ENCODE measurements at places on chromosomes 6 and 20.

DNA sequence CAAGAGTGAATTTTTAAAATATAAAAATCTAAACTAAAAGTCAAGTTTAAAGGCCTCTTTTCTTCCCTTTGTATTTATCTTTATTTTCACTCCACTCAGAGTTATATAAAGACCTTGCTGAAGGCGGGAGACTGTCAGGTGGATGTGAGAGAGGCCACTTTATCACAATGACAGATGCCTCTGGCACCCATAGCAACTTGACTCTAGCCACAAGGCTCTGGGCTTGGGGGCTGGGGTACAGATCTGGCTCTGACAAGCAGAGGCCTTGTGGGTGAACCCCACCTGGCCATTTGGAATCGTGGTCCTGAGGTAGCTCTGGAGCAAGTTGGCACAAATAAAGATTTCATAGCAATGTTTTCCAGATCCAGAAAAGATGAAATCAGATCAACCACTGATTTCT is 417.2 kb downstream of the RFPL4B start:
- no peak for DNase-seq

GRCh38 chr6:74671558-74672025 is 534.3 kb downstream of the COL12A1 start:
- peak; percentile 78 for DNase-seq

DNA sequence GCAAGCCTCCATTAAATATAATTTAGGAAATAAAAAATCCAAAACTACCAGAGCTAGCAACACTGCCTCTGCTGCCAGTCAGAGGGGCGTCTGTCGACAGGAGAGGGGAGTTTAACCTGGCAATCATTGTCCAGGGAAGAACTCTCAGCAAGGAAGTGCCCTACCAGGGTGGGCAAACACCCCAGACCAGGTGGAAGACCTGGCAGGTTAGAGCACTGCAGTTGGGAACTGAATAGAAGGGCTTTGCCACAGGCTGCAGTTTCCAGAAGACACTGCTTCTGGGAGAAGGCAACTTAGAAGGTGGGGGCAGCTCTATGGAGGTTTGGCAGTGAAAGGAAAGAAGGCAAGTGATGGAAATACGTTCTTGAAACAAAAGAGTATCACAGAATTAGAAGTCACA is 11.5 kb downstream of the NAPB start:
- no peak for DNase-seq

GRCh38 chr6:108796875-108797274 is 51.3 kb upstream of the ARMC2 start:
- DNase-seq, result no peak

DNA sequence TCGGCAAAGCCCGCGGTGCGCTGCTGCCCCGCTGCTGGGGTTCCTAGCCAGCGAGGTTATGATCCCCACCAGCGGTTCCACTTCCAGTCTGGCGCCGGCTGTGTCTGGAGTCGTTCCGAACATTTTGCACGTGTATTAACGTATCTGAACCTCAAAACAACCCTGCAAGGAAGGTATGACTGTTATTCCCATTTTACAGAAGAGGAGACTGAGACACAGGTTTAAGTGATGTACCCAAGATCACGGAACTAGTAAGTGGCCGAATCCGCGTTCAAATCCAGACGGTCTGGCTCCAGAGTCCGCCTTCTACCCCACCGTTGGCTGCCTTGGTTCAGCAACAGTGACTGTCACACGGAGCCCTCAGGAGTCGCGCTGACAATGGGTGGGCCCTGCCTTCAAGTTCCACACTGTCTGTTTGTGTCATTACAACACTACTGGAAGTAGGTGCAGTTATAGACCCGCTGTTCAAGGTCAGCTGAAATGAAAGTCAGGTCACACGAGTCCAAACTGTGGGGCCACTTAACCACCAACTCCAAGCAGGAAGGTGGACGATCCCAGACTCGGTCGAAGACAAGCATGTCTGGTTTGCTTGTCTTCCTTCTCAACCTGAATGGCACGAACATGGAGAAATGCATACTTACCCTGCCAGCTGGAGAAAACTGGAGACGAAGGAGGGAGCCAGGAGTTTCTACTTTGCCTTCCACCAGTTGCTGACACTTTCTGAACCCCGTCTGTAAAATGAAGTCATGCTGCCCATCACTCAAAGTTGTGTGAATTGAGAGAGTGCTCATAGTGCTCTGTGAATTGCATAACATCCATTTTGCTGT is 803 bp upstream of the SRXN1 start:
- DNase-seq, result no peak

GRCh38 chr6:3997177-3997770 is 81.7 kb downstream of the FAM217A start:
- DNase-seq, result peak; percentile 55

- no peak for DNase-seq
These were observed 31.7 kb downstream of the AGPAT4 start for GRCh38 chr6:161242113-161242512.

DNA sequence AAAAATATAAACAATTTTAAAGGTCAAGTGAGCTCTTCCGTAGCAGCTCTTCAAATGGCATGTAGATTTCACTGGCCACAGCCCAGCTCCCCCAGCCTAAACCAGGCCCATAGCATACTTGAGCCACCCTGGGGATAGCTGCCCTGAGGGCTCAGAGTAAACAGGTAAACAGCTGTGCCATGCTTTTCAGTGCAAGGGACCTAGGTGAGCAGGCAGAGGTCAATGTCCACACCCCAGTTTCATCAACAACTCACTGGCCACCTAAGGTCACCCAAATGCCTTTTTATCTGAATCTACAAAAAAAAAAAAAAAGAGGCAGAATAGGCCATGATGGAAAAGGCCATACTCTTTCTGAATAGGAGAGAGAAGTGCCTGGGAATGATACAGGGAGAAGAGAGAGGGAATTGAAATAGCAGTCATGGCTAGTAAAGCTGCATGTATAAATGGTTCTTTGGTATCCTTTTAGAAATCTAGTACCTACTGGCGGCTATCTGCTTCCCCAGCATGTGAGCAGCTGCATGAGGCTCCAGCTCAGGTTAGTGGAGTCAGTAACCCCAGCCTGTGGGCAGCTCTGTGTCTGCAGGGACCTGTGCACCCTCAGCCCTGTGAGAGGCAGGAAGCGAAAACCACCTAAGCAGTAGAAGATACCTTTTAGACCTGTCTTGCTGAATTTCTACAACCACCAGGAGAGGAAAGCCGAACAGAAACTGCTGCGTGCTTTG is 77.0 kb downstream of the FOXA2 start:
- DNase-seq, result no peak

DNA sequence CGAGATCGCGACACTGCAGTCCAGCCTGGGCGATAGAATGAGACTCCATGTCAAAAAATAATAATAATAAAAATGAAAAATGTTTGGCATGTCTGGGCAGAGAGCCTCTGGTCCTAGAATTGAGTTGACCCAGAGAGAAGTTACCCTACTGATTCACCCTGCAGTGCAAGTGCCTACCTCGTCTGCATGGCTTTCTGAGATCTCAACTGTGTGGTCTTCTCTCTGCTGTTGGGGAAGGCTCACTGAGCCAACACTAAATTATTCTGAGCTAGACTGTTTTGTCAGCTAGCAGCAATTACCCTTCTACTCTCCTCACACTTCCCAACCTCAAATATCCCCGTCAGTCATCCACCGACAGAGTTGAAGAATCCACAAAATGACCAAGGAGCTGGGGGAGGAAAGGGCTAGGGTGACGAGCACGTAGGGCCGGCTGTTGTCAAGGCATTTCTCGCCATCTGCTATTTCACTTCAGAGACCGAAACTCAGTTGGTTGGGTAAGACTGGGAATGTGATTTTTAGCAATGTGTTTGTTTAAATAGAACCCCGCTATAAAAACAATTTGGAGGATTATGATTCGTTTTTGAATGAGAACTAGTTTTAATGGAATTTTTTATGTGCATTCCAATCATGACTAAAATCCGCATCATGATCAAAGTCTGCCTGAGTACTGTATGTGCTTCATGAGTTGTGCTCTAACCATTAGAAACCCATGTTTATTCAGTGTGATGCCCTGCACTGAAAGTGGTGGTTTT is 9.4 kb downstream of the MAS1 start:
- DNase-seq, result peak; percentile 68

- no peak for DNase-seq
These were observed 122.0 kb downstream of the GMPR start for GRCh38 chr6:16360365-16360764.

GRCh38 chr6:77454386-77454785 is 8.9 kb downstream of the HTR1B start:
- DNase-seq, result no peak

DNA sequence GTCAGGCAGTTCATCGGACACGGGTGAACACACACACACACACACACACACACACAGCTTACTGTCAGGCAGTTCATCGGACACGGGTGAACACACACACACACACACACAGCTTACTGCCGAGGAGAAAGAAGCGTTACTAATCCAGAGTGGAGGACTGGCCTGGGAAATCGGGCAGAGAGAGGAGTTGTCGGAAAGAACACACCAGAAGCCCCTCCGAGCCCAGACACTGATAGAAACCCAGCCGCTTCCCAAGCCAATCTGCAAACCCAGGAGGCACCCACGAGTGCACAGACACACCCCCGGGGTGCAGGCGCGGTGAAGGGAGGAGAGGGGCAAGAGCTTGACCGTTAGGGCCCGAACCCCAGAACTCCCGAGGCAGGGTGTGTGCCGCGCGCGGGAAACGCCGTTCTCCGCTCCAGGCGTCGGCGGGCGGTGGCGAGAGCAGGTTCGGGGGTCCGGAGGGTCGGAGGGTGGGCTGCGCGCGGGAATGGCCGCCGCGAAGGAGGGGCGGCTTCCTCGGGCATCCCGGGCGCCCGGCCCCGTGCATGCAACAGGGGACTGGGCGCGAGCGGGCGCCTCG is 636 bp downstream of the ELOVL2 start:
- no peak for DNase-seq

DNA sequence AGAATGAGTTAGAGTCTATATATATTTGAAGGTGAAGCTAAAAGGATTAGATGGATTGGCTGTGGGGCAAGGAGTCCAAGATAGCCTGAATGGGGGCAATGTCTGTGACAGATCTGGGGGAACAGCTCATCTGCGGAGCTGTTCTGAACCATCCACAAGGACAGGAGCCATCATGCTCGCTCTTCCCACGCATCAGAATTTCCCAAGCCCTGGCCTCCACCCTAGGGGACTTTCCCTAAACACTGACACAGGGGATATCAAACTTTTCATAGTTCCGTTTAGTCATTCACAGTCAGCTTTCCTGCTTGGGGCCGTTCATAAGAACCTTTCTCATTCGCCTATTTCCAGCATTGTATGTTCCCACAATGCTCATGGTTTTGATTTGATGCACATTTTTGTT is 37.6 kb upstream of the CCN6 start:
- no peak for DNase-seq

- peak; percentile 80 for DNase-seq
These were observed 38.7 kb downstream of the GSTA2 start for GRCh38 chr6:52724406-52725121.

GRCh38 chr20:32534661-32535240 is 50.4 kb downstream of the NOL4L start:
- no peak for DNase-seq

GRCh38 chr6:145012039-145012662 is 723.2 kb downstream of the EPM2A start:
- DNase-seq, result no peak

- peak; percentile 99 for DNase-seq
These were observed at the start of gene YWHAB for GRCh38 chr20:44885392-44886265. YWHAB (plus strand) TSS chr20:44885705; CDS start chr20:44901534, 15,829 bp downstream.

GRCh38 chr6:129292836-129293235 is 409.9 kb downstream of the LAMA2 start:
- no peak for DNase-seq

GRCh38 chr6:33770124-33770832 is 18.7 kb downstream of the LEMD2 start:
- DNase-seq, result no peak

DNA sequence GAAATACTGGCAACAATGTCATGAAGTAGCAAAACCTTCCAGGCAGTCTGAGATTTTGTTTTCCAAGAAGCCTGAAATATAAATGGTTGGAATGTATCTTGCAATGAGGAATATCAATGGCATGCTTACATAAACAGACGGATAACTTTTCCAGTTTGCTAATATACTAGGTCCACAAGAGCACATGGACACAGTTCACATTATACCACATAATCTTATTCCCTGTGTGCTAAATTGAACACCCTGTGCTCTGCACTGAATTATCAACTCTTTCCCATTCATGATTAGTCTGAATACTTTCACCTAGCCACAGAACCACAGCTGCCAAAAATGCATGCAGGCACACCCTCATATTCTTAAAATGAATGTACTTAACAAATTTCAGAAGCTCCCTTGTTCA is 274.3 kb downstream of the COL12A1 start:
- peak; percentile 69 for DNase-seq

- no peak for DNase-seq
These were observed 160.5 kb downstream of the BACH2 start for GRCh38 chr6:90136176-90136575.

DNA sequence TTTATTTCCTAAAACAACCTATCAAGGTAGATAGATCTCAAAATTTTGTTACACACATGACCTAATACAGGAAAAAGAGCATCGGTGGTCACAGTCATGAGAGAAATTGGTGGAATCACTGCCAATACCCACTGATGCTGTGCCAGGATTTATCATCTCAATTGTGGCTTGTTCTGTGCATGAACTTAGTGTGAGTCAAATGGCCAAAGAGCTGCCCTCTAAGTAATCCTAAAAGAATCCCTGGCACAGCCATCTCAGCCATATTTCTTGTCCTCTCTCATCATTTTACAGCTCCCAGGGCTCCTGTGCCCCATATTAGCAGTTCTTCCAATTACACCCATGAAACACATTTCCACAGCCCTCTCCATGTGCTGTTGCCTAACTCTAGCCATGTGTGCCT is 6.1 kb downstream of the GSTA5 start:
- peak; percentile 58 for DNase-seq

- no peak for DNase-seq
These were observed 160.4 kb upstream of the SLC22A16 start for GRCh38 chr6:110636781-110637180.

GRCh38 chr6:35552285-35552917 is 39.7 kb upstream of the TULP1 start:
- peak; percentile 29 for DNase-seq

DNA sequence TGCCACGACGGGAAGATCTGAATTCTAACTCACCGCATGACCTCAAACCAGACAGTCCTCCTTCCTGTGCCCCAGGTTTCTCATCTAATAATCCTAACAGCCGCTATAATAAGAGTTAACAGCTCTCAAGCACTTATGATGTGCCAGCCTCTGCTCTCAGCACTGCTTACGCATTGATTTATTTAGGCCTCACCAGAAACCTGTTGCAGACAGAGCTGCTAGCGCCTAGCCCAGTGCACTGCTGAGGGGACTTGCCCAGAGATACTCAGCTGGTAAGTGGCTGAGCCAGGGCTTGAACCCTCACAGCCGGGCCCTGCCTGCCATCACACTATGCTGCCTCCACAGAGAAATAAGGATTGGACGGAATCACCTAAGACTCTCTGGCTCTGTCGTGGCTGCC is 37.7 kb downstream of the GRM4 start:
- no peak for DNase-seq

GRCh38 chr20:16001286-16001685 is 572.0 kb downstream of the KIF16B start:
- DNase-seq, result no peak

Data from AG08395 (cell line).